A673 (cell line): ENCODE measurements at places on chromosomes 3 and 15.

DNA sequence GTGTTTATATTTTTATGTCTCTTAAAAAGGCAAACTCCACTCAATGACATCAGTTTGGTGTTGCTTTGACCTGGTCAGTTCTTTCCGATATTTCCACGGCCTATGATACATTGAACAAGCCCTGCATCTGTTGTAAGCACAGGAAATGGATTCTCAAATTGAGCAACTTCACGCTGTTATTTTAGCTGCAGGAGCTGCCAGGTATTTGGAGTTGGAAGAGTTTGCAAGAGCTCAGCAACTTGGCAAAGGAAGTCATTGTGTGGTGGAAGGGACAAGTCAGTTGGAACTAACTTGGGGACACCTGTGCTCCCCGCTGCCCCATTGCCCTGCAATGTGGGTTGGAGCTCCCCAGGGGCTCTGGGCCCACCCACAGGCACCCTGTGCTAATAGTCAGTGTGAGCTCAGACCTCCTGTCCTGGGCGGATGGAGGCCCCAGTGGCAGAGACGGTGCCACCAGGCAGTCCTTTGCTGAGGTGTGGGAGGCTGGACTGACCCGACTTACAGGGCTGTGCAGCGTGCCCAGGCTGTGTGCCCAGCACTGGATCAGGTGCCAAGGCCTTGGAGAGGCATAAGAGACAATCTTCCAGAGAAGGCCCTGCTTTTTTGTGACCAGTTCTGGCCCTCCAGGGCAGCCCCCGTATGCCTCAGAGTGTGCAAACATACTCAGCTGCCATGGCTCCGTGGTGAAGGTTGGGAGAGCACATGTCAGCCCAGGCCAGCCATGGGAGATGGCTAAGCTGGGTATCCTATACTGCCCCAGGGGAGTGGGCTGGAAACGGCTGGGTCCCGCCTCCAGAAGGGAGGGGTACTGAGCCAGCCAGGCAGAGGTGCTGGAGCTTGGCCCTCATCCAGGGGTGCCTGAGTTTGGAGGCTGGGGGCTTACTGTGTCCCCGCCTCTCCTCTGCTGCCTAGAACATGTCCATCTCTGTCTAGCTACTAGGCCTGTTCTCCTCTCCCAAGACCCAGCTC, 43.5 kb downstream of the KY start:
- DNase-seq = no peak

- DNase-seq = no peak
These were observed 233.9 kb upstream of the ARL6 start for GRCh38 chr3:97530691-97531090.

DNA sequence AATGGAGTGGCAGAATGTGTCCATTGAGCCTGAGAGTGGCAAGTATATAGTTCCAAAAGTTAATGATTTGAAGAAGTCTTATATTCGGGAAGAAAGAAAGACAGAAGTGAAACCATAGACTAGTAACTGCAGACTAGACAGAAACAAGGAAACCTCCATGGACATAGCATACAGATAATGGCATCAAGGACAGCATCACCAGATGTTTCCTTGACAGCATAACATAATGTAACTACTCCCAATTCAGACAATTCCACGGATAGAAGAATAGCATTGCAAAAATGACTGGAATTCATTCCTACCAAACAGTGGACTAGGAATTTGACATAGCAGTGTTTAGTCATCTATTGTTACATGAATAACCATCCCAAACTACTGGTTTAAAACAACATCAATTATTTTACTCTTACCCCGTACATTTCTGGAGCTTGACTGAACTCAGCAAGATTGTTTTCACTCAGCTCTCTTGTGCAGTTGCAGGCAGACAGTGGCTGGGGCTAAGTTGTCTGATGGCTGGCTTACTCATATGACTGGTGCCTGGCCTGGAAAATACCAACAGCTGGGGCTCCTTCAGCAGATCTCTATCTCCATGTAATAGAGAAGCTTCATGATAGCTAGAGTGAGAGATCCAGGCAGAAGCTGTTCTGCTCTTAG, 109.7 kb upstream of the GADL1 start:
- no peak for DNase-seq

GRCh38 chr15:44385344-44385942, 42.0 kb upstream of the CTDSPL2 start:
- DNase-seq = no peak
